ENCODE measurements at places on chromosomes 11 and 22.

- no peak for DNase-seq
Observed at GRCh38 chr11:99739464-99740089, 718.8 kb downstream of the CNTN5 start.

GRCh38 chr22:47457021-47457420, 694.6 kb downstream of the TBC1D22A start:
- DNase-seq: no peak

- DNase-seq: no peak
Observed at GRCh38 chr11:106398502-106399075, 321.1 kb downstream of the AASDHPPT start.

DNA sequence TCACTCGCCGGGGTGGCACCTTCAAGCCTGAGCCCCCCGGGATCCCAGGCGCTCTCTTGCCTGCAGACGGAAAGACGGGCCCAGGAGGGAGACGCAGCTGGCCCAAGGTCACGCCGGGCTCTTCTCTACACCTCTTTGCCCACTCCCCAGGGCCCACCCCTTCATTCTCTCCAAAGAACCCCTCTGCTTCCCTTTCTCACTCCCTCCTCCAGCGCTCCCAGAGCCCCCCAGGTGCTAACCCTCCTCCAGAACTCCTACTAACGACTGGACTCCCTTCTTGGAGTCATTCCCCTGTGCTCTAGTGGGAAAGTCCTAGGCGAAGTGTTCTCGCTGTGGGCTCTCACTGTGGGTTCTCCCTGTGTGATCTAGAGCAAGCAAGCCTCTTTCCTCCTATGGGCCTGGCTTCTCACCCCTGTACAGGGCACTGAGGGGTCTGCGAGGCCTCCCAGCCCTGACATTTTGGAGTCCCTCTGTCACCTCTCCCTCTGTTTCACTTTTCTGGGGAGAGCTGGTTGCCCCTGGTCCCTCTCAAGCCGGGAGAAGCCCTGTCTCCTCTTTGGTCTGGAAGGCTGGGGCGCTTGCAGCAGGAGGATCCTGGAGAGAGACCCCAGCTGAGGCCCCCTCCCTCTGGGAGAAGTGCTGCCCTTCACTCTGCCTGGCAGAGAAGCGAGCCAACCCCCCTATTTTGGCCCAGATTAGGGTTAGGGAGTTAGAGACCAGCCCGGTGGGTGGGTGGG, 858 bp downstream of the OAF start:
- DNase-seq: no peak

DNA sequence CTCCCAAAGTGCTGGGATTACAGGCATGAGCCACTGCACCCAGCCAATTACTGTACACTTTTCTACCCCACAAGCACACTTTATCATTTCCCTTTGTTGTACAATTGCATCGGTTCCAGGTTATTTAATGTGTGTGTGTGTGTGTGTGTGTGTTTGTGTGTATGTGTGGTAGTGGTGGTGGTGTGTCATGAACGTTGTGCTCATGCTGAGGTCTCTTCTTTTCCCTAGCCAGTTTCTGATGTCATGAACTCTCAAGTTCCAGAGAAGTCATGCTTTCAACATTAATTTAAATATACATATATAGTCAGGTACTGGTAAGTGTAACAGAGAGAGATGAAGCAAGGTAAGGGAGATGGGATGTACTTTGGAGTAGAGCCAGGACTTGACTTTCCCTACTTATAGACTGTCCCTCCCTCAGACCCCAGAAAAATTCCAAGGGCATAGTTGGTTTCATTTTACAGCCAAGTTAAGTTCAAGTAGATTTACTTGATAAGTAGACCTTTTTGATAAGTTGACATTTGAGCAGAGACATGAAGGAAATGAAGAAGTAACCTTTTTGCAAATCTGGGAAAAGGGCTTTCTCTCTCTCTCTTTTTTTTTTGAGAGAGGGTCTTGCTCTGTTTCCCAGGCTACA, 42.7 kb downstream of the WEE1 start:
- DNase-seq: no peak

DNA sequence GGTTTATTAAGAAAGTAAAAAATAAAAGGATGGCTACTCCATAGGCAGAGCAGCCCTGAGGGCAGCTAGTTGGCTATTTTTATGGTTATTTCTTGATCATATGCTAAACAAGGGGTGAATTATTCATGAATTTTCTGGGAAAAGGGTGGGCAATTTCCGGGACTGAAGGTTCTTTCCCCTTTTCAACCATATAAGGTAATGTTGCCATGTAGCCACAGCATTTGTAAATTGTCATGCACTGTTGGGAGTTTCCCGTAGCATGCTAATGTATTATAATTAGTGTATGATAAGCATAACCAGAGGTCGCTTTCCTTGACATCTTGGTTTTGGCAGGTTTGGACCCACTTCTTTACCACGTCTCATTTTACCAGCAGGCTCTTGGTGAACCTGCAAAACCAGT, 610.4 kb upstream of the B3GAT1 start:
- DNase-seq: no peak

DNA sequence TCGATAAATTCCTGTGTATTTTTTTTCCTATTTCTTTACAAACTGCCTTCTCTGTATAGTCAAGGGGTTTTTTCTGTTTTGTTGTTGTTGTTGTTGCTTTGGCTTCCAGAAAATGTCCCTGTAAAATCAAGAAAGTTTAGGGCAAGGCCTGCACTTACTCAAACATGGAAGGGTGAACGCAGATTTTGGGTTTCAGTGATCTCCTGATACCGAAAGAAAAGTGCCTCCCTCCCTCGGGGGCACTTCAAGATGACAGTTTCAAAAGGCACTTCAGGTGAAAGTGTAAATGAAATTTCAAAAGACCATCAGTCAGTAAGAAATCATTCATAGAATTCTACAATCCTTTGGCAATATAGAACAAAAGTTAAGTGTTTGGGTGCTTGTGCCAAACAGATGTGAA, 43.4 kb upstream of the TMPRSS4 start:
- DNase-seq: no peak

DNA sequence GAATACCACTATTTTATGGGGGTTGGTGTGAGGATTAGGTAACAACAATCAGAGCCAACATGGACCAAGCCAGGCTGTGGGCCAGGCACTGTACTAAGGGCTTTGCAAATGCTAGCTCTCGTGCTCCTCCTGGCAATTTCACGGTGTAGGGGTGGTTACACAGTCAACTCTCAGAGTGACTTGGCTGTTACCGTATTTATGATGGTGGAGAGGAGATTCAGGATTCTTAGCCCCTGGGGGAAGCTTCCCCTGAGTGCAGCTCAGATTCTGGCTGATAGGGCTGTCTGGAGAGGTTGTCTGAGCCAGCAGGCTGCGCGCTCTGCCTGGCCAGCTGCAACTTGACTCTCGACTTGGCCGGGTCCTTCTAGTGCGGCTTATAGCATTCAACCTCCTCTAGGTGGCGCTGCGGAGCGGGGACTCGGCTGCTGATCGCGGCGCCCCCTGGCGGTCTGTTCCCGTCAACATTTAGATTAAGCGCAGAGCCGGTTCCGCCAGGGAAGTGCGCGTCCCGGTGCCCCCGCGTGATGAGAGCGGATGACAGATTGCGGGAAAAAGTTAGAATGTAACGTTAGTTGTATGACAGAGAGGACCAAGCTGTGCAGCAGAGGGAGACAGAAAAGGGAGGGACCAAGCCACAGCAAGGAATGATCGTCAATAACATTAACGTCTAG, 4.5 kb upstream of the NCF4 start:
- peak; percentile 93 for DNase-seq

GRCh38 chr11:115745066-115745465, 240.9 kb upstream of the CADM1 start:
- no peak for DNase-seq

DNA sequence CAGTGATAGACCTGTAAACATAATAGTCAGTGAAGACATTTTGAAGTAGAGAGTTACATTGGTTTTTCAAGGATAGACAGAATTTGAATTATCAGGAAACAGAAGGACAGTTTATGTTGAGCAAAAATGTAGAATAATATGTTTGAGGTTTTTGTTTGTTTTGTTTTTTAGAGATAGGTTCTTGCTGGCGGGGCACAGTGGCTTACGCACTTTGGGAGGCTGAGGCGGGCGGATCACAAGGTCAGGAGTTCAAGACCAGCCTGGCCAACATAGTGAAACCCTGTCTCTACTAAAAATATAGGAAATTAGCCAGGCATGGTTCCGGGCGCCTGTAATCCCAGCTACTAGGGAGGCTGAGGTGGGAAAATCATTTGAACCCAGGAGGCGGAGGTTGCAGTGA, 35.6 kb downstream of the BCL2L13 start:
- no peak for DNase-seq

GRCh38 chr22:48868554-48868953, 959.1 kb downstream of the BRD1 start:
- DNase-seq: peak; percentile 41

DNA sequence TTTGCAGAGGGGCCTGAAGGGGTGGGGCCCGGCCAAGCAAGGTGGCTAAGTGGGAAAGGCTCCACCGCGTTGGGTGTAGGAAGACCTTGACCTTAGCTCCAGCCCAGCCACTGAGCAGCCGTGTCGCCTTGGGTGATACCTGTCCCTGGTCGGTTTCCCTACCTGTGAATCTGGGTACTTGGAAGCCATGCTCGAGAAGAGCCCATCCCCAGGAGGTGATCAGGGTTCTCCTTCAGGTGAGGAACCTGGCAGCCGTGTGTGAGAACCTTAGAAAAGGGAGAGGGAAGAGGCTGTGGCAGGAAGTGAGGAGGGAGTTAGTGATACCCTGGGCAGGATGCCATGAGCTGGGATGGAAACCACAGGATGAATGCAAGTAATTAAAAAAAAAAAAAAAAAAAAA, 21.6 kb downstream of the PPARA start:
- no peak for DNase-seq

DNA sequence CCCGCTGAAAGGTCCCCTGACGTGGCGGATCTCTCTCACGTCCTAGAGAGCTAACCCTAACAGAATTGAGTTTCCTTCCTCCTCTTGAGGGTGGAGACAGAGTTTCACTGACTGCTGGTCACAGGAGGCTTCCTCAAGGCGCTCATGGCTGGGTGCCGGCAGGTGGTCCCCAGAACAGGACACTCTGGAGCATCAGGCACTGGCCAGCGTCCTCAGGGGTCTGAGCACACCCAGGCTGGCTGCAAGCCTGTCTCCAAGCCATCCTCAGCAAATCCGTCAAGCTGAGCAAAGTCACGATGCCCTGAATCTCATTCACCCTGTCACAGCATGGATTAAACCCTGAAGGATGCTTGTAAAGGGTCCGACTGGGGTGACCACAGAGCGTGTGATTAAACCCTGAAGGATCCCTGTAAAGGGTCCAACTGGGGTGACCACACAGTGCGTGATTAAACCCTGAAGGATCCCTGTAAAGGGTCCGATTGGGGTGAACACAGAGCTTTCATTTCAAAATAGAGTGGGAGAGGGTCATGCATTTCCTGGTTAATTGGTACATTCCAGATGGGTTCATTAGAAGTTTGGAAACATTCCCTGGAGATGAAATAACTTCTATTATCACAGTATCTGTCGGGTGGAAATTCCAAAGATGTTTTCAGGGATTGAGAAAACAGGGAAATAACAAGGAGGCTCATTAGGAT, 473.0 kb downstream of the BRD1 start:
- no peak for DNase-seq

DNA sequence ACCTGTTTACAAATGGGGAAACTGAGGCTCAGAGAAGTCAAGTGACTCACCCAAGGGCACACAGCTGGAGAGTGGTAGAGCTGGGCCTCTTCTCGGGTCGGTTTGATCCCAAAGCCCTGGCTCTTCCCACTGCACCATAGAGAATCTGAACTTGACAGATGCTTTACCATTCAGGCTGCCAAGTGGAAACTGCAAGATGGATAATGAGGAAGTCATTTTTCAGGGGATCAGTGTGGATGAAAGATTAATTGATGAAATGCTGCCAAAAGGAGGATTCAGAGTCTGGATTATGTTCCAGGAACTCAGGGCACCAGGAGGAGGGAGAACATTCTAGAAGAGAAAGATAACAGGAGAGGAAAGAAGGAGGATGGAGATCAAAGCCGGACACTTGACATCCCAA, 185.9 kb upstream of the ZBED5 start:
- no peak for DNase-seq

GRCh38 chr11:125275905-125276618, 111.5 kb downstream of the PKNOX2 start:
- DNase-seq: no peak

- peak; percentile 55 for DNase-seq
Observed at GRCh38 chr22:46851311-46851710, 88.9 kb downstream of the TBC1D22A start.

DNA sequence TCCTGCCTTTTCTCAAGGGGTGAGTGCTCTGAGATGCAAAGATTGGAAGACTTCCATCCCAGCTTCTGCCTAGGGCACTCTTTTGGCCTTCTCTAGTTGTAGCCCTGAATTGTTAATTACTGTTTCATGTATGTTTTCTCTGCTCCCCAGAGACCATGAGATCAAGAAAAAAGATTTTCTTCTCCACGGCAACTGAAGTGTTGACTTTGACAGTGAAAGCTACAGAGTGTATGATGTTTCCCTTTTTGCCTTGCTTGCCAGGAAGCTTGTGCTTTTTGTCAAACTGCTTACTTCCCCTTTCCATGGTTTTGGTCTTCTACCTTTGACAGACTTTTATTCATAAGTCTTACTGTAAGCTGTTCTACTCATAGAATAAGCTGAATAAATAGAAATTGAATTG, 23.3 kb upstream of the EIF3D start:
- no peak for DNase-seq

DNA sequence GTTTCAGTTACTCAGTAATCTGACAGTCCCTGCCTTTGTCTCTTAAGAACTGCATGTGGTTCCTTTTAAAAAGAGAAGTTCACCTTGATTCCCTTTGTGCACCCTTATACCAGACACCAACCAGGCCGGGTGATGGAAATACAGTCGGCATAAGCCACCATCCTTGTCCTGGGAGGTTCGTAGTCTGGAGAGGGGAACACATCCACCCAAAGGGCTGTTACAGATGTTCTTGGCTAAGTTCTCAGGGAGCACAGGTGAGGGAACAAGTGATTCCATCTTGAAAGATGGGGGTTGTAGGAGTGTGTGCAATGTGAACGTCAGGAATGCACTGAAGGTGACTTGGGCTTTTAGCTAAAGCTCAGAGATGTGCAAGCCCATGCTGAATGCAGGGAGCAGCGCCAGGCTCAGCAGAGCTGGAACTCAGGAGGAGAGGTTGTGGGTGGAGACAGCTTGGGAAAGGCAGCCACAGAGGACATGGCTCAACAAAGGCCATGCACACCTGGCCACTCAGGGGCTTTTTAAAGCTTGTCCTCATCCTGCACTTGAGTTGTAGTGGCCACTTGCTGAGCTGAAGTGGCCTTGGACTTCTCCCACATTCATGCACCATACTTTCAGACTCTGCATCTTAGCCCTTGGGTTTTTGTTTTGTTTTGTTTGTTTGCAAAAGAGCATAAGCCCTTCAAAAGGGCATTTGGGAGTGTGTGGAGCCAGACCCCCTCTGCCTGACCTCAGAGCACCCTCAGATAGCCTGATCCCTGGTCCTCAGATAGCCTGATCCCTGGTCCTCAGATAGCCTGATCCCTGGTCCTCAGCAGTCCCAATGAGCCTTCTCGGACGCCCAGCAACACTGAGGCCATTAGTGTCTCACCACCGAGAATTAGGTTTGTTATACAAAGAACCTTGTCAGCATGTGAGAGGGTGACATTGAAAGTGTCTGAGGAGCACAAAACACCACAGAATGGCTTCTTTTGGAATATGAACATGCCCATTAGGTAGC, 12.7 kb upstream of the TMA7B start:
- no peak for DNase-seq
